ENCODE measurements at places on chromosomes 6 and 20.
A peak's percentile ranks its signal among the peaks of the same experiment; 100 is the strongest.

DNA sequence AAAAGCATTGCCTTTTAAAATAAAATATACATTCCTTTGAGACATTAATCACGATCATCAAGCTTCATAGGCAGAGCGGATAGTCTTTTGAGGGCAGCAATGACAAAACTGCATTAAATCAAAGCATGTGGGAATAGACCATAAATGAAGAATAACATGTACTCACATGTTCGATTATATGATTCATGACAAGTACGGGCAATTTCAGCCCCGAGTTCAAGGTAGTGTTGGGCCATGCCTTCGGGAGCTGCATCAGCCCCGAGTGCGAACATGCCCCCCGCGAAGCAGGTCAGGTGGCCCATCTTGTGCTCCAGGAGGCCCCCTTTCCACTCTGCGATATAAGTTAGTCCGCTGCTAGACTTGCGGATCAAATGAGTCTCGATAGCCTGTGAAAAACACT, 111.0 kb upstream of the FAM184A start:
- H3K4me1 ChIP-seq = no peaks in the 10 kb centered on the region
- H3K27me3 ChIP-seq = no peaks in the 10 kb centered on the region
- H3K27ac ChIP-seq = no peak overlapping the region
- peaks cover 47% of the 10 kb centered on the region for H3K36me3 ChIP-seq
- no peak overlapping the region for H3K4me3 ChIP-seq

GRCh38 chr20:16107172-16107870, 465.9 kb downstream of the KIF16B start:
- H3K4me3 ChIP-seq = no peak overlapping the region
- no peaks in the 10 kb centered on the region for H3K27me3 ChIP-seq
- no peak for DNase-seq
- no peaks in the 10 kb centered on the region for H3K36me3 ChIP-seq

DNA sequence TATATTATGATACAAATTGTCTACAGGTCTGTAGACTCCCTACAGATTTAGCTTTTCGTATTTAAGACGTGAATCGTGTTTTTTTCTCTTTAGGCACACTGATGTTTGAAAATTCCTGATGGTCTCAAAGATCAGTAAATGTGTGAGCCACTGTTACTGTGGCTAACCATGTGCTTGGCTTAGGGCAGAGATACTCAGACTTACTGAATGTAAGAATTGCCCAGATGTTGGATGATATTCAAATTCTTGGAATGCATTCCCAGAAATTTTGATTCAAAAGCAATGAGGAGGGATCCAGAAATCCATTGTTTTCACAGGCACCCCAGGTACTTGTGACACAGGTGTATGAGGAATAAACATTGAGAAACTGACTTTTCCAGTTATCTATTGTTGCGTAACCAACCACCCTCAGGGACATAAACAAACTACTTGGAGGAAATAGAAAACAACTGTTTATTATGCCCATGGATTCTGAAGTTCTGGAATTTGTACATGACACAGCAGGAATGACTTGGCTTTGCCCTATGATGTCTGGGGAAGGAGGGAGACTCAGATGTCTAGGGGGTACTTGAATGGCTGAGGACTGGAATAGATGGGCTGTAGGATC, 339.6 kb upstream of the CITED2 start:
- no peaks in the 10 kb centered on the region for H3K4me1 ChIP-seq
- DNase-seq = no peak
- peaks cover 7% of the 10 kb centered on the region for H3K27me3 ChIP-seq
- no peak overlapping the region for H3K4me3 ChIP-seq

DNA sequence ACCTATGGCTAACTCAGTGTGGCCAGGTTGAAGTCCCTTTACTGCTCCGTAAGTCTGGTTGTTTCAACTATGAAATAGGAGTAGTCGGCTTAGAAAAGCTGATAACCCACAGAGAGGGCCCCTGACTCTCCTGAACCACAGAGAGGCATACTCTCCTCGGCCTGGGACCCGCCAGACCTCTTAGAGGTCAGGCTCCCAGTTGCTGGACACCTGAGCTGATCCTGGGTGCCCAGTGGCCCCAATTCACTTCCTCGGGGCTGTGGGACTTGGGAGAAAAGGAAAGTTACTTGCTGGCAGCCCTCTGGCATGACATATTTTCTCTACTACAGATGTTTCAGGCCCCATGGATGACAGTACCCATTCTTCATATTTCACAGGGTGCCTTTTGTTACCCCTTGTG, 34.2 kb upstream of the EYA4 start:
- DNase-seq = no peak
- no peaks in the 10 kb centered on the region for H3K27me3 ChIP-seq
- no peak overlapping the region for H3K27ac ChIP-seq

- H3K4me1 ChIP-seq = no peaks in the 10 kb centered on the region
- no peaks in the 10 kb centered on the region for H3K36me3 ChIP-seq
- H3K27ac ChIP-seq = no peak overlapping the region
- H3K27me3 ChIP-seq = peaks cover 7% of the 10 kb centered on the region
- no peak for DNase-seq
Observed at GRCh38 chr20:56259948-56260347, 11.4 kb downstream of the MC3R start.

DNA sequence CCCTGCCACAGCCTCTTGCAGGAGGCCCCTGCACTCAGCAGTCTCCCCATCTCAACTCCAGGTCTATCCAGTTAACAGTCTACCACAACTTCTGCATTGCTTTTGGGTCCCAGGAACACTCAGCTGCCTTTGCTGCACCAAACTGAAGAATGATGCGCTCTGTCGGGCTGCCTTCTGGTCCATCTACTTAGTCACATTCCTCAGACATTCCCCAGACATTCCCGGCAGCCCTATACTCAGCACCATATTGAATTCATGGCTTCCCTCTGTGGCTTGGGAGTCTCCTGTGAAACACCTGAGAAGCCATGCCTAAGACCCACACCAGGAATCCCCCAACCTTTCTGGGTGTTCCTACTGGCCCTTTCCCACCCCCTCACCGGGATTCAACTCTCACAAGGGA, 99.6 kb upstream of the COL21A1 start:
- no peak overlapping the region for H3K4me3 ChIP-seq
- H3K4me1 ChIP-seq = no peaks in the 10 kb centered on the region
- H3K27me3 ChIP-seq = peaks cover 9% of the 10 kb centered on the region
- H3K36me3 ChIP-seq = no peaks in the 10 kb centered on the region
- DNase-seq = no peak
- no peak overlapping the region for H3K27ac ChIP-seq

GRCh38 chr6:160992061-160992979, 751 bp downstream of the MAP3K4 start:
- peaks cover 4% of the 10 kb centered on the region for H3K36me3 ChIP-seq
- H3K4me3 ChIP-seq = peak overlapping the region; percentile 96
- peak overlapping the region; percentile 92 for H3K27ac ChIP-seq
- H3K27me3 ChIP-seq = no peaks in the 10 kb centered on the region
- H3K4me1 ChIP-seq = peaks cover 40% of the 10 kb centered on the region

- H3K27me3 ChIP-seq = no peaks in the 10 kb centered on the region
- peaks cover 56% of the 10 kb centered on the region for H3K36me3 ChIP-seq
- peaks cover 14% of the 10 kb centered on the region for H3K4me1 ChIP-seq
- no peak overlapping the region for H3K4me3 ChIP-seq
- peak overlapping the region; percentile 78 for H3K27ac ChIP-seq
Observed at GRCh38 chr20:32155017-32155981, 45.8 kb downstream of the TM9SF4 start.

DNA sequence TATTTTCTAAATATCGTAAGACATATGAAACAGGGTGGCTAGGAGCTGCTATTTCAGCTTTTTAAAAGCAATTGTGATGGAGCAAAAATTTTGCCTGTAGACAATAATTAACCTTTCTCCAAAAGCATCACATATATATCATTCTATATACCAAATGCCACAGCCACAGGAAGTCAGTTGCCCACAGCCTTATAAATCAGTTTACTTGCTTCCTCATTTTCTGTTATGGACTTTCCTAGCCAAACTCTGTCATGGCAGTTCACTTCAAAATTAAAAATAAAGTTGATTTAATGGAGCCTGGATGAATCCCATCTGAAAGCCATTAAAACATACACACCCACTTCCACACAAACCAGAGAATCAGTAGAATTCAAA, 93.4 kb upstream of the NHSL1 start:
- peak overlapping the region; percentile 89 for H3K27ac ChIP-seq
- no peaks in the 10 kb centered on the region for H3K36me3 ChIP-seq
- H3K4me3 ChIP-seq = peak overlapping the region; percentile 78

- no peak overlapping the region for H3K27ac ChIP-seq
- H3K4me3 ChIP-seq = no peak overlapping the region
- H3K36me3 ChIP-seq = no peaks in the 10 kb centered on the region
- peaks cover 7% of the 10 kb centered on the region for H3K27me3 ChIP-seq
Observed at GRCh38 chr20:57514273-57514751, 10.6 kb downstream of the CTCFL start.

- no peak for DNase-seq
- no peaks in the 10 kb centered on the region for H3K36me3 ChIP-seq
- H3K27ac ChIP-seq = no peak overlapping the region
- H3K27me3 ChIP-seq = no peaks in the 10 kb centered on the region
Observed at GRCh38 chr20:17644451-17644850, 37.6 kb downstream of the RRBP1 start.

- H3K27me3 ChIP-seq = no peaks in the 10 kb centered on the region
- no peak overlapping the region for H3K27ac ChIP-seq
- no peak for DNase-seq
- no peaks in the 10 kb centered on the region for H3K4me1 ChIP-seq
- H3K36me3 ChIP-seq = no peaks in the 10 kb centered on the region
- H3K4me3 ChIP-seq = no peak overlapping the region
Observed at GRCh38 chr6:147867433-147868226, 359.1 kb downstream of the SAMD5 start.

DNA sequence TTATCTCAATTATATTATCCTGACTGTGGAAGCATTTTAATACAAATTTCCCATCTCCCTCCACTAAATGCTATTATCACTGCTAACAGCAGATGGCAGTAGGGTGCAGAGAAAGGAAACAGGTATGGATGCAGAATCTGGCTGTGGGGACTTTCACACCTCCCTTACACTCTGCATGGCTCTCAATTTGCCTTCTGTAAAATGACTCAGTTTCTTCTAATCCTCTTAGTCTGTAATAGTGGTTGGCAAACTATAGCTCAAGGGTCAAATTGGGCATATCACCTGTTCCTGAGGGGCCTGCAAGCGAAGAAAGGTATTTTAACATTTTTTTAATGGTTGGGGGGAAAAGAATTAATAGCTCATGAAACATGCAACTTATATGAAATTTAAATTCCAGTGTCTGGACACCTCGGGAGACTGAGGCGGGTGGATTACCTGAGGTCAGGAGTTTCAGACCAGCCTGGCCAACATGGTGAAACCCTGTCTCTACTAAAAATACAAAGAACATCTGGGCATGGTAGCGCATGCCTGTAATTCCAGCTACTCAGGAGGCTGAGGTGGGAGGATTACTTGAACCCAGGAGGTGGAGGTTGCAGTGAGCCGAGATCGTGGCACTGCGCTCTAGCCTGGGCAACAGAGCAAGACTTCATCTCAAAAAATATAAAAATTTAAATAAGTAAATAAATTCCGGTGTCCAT, 83.5 kb downstream of the ZMYND8 start:
- peak overlapping the region; percentile 58 for H3K4me3 ChIP-seq
- peaks cover 45% of the 10 kb centered on the region for H3K36me3 ChIP-seq
- no peaks in the 10 kb centered on the region for H3K27me3 ChIP-seq
- DNase-seq = peak; percentile 50

- H3K4me3 ChIP-seq = no peak overlapping the region
- no peaks in the 10 kb centered on the region for H3K27me3 ChIP-seq
- H3K27ac ChIP-seq = no peak overlapping the region
- H3K4me1 ChIP-seq = peaks cover 4% of the 10 kb centered on the region
Observed at GRCh38 chr6:143742070-143742954, 64.5 kb downstream of the PHACTR2 start.

DNA sequence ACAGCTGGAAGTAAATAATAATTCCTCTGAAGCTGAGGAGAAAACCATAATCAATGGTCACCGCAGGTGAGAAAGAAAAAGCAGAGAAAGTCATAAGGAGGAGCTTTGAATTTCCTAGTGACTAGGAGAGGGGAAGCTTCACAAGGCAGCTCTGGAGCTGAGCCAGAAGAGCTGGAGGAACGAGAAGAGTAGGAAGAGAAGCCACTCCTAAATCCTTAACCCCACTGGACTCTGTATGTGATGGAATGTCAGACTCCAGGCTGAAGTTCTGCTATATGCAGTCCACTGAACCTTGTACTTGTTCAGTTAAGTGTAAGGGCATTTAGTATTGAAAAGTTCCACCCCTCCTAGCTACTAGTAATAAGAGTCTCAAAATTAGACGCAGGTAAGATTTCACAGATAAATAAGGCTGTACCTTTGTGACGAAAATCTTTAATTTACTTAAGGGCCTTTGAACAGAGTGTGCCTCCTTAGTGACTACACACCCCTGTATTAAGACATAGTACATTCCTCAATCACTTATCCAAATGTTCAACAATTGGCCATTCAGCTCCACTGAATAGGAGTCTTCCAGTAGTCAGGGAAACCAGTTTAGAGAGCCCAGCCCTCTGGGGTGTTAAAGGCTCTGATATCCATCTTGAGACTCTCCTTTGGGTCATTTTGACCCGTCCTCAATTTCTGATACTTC, 71.4 kb upstream of the UFL1 start:
- H3K4me1 ChIP-seq = no peaks in the 10 kb centered on the region
- H3K4me3 ChIP-seq = no peak overlapping the region
- no peak for DNase-seq
- no peaks in the 10 kb centered on the region for H3K36me3 ChIP-seq
- H3K27ac ChIP-seq = no peak overlapping the region

GRCh38 chr20:24676353-24676977, 207.0 kb downstream of the SYNDIG1 start:
- H3K4me1 ChIP-seq = no peaks in the 10 kb centered on the region
- H3K36me3 ChIP-seq = no peaks in the 10 kb centered on the region
- H3K27ac ChIP-seq = no peak overlapping the region
- no peak for DNase-seq
- no peak overlapping the region for H3K4me3 ChIP-seq

- no peak for DNase-seq
- H3K4me1 ChIP-seq = peaks cover 40% of the 10 kb centered on the region
- H3K36me3 ChIP-seq = no peaks in the 10 kb centered on the region
- peak overlapping the region; percentile 74 for H3K27ac ChIP-seq
Observed at GRCh38 chr6:108597572-108598304, 37.0 kb downstream of the FOXO3 start.

DNA sequence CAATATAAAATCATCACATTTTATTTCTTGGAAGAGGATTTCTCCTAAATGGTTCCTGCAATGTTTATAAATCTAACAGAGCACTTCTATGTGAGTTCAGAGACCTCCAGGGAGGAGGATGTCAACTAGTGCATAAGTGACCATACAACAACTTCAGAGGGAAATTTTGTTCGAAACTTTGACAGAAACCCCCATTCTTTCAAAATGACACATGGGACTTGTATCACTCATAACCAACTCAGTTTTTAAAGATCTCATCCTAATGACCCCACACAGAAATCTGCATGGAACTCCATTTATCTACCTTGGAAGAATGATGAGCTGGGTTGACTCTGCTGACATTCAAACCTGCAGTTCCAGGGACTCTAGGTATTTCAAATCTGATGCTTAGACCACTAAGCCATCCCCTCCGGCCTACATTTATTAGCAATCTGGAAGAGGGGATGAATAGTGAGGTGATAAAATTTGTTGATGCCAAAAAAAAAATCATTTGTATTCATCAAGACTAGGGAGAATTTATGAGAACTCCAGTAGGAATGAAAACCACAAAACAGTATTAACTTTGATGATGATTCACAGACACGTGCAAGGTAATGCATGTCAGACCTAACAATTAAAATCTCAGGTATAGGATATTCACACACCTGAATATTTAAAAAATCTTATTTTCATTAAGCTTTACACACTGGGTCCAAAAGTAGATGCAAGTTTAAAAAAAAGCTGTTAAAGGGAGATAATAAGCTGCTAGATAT, 153.0 kb downstream of the REV3L start:
- H3K27me3 ChIP-seq = no peaks in the 10 kb centered on the region
- H3K4me3 ChIP-seq = no peak overlapping the region
- no peak for DNase-seq
- H3K36me3 ChIP-seq = peaks cover 44% of the 10 kb centered on the region

All from activated naive CD8-positive, alpha-beta T cell treated with anti-CD3 and anti-CD28 coated beads, Interleukin-2, amount 50 U/mL, for 24 hours (primary cell).